Activated T-cell treated with anti-CD3 and anti-CD28 coated beads, Interleukin-2, amount 50 U/mL, for 72 hours (primary cell): ENCODE measurements at places on chromosomes 1 and 21.

GRCh38 chr21:31671146-31671716 lies 11.7 kb downstream of the SOD1 start:
- no peak for DNase-seq

DNA sequence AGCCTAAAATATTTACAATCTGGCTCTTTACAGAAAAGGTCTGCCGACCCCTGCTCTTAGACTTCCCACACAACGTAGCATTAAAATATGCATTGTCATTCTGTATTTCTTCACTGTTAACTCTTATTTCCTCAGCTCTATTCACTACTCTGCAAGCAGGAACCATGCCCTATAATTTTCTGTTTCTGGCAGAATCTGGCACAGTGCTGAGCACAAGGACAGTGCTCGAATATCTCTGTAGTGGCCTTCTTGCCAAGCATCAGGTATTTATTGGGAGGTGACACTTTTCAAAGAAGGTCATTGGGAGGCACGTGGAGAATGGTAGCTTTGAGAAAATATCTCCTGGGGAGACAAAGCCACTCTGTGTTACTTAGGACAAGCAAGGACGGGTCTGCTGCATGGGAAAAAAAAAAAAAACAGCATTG lies 77.9 kb downstream of the PSMG1 start:
- no peak for DNase-seq

DNA sequence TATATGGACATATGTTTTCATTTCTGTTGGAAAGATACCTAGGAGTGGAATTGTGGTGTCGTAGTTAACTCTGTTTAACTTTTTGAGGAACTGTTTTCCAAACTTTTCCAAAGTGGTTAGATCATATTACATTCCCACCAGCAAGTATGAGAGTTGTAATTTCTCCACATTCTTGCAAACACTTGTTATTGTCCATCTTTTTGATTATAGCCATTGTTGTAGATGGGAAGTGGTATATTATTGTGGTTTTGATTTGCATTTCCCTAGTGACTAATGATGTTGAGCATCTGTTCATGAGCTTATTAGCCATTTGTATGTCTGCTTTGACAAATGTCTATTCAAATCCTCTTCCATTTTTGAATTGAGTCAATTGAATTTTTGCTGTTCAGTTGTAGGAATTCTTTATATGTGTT lies 19.8 kb downstream of the CAMTA1 start:
- no peak for DNase-seq

DNA sequence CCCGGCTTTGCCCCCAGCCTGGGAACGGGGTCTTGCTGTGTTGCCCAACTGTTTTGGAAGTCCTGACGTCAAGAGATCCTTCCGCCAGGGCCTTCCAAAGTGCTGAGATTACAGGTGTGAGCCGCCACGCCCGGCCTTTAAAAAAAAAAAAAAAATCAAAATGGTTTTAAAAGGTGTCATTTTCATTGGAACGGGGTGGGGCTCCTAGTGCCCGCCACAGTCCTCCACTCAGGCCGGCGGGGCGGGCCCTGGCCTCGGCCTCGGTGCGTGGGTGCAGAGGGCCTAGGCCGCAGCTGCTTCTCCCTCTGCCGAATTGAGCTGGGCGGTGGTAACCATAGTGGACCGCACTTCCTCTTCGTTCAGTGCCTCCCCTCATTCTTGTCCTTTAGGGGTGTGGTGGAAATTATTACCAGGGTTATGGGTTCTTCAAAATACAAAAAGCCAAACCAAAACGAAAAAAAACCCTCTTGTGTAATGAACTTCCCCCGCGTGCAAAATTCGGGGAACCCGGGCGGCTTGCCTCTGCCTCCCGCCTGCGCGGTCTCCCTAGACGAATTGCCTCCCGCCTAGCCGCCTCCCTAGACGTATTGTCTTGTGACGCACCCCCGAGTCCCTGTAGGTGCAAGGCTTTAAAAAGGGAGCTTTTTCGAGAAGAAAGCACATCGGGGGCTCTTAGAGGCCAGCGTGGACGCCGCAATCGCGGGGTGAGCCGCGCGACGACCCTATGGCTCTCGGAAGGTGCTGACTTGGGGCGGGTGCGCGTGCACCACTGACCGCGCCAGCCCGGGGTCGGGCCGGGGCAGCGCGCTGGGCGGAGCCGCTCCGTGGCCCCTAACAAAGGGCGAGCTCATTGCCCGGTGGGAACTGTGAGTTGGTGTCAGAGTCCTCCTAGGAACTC lies 10.5 kb upstream of the SPEN start:
- peak; percentile 74 for DNase-seq

DNA sequence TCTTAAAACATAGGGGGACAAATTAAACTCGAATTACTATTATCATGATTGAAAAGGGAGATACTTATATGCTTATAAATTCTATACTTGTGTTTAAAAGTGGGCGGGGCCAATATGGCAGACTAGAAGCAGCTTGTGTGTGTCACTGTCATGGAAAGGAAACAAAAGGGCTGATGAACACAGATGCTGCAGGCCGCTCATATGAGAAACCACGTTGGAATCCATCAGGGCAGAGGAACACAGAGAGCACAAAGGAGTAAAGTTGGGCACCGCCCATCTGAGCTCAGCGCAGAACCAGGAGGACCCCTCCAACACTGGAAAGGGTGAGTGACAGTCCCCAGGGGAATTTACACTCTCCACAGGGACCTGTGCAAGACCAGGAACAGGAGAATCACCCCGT lies 107.0 kb downstream of the SLC5A9 start:
- DNase-seq = no peak

- DNase-seq = no peak
Observed at GRCh38 chr1:13774121-13774520, 74.1 kb downstream of the PRDM2 start.
